Camera-type eye (tissue), 1 donor: ENCODE measurements at places on chromosomes 4 and X. TPM values are rescaled to one million over a fixed set of nuclear protein-coding genes. Genes with fewer than 3 reads are reported as not detected.

The MAOB gene
- total RNA-seq = 4.5 TPM

The CSN2 gene
- total RNA-seq = not detected

The CABS1 gene
- total RNA-seq = not detected

The S100P gene
- 0.27 TPM for total RNA-seq

The KIAA1210 gene
- total RNA-seq = 0.33 TPM

The IL1RAPL1 gene
- total RNA-seq = 9.1 TPM

The P2RY8 gene
- 1.4 TPM for total RNA-seq

The PRR32 gene
- total RNA-seq = 0.60 TPM
